Activated CD8-positive, alpha-beta memory T cell treated with anti-CD3 and anti-CD28 coated beads for 24 hours (primary cell): ENCODE measurements at places on chromosomes 1 and 21.
A peak's percentile ranks its signal among the peaks of the same experiment; 100 is the strongest.

DNA sequence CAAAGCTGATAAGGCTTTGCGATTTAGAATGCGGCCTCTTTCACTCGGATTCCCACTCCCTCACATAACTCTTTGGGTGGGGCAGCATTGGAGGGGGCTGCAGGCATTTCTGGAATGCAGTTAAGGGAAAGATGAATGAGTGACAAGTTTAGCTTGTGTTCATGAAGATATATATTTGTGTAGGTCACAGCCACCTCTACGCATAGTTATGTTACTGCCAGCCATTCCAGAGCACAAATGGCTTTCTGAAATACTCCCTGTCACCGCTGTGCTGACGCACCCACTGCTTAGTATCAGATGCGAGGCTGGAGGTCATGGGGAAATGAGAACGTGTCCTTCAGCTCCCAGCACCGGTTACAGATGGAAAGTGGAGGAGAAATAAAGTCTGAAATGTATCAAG, 54.1 kb upstream of the ATP1A1 start:
- no peak for DNase-seq

GRCh38 chr1:227042292-227042691, 102.2 kb downstream of the COQ8A start:
- no peak for DNase-seq

- DNase-seq, result no peak
Observed at GRCh38 chr1:31567956-31568570, 8.3 kb upstream of the TINAGL1 start.

DNA sequence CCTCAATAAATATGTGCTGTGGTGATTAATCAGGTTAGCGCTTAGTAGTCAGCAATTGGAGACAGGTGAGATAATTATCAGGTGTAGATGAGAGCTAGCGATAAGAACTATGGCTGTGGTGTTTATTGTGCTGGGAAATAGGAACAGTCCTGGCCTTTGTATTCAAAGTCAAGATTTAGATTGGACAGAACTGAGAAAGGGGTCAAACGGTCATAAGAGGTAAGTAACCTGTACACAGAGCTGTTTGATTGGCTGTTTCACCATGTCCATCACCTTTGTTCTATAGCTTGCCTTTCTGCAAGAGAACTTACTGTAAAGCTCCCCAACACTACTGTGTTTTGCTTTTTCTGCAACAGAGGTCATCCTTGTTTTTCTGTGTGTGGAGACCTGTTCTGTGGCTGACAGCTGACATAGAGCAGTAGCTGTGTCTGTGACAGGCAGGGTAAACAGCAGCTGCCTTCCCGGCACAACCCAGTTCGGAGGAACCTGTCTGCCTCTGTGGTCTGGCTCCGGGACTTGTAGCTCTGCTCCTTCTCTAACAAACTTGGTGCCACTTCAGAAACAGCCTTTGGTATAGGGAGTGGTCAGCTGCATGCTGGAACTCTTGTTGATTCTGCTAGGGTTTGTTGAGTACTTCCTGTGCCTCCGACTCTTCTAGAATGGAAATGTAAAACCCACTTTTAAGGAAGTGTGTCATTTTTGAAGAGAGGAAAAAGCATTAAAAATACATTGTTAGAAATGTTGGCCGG, 21.1 kb upstream of the CDC42 start:
- DNase-seq, result no peak

GRCh38 chr1:21550097-21550496, 40.9 kb downstream of the ALPL start:
- DNase-seq, result no peak

DNA sequence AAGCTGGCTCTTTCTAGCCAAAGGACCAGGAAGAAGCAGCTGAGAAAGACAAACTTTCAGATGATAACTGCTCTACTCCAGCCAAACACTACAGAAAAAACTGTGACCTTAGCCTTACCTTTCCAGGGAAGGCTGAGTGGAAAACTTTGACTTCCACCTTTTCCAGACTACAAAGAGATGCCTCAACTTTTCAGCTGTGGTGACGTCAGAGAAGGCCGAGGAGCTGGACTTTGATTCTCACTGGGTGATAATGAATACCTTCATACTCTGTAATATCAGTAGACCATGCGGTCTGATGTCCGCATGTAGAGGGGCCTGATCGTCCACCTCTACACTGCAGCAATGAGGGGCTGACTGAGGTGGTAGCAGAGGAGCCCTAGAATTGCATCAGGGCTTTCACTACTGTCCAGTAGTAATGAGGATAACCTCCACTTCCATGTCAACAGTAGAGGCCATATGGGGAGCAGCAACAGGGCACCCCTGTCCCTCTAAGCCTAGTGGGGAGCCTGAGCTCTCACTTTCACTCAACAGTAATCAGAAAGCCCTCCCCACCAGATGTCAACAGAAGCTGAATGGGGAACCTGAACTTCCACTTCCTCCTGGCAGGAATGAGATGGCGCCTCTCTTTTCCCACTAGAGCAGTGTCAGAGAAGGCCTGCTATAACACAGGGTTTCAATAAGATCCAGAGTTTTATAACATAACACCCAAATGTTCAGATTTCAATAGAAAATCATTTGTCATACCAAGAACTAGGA, 28.4 kb upstream of the PADI1 start:
- DNase-seq, result no peak

GRCh38 chr1:76083189-76083588, 8.6 kb downstream of the ST6GALNAC3 start:
- DNase-seq, result no peak

- DNase-seq, result no peak
Observed at GRCh38 chr21:46504666-46505065, 46.0 kb downstream of the DIP2A start.

- DNase-seq, result no peak
Observed at GRCh38 chr1:214715126-214715525, 112.1 kb downstream of the CENPF start.

DNA sequence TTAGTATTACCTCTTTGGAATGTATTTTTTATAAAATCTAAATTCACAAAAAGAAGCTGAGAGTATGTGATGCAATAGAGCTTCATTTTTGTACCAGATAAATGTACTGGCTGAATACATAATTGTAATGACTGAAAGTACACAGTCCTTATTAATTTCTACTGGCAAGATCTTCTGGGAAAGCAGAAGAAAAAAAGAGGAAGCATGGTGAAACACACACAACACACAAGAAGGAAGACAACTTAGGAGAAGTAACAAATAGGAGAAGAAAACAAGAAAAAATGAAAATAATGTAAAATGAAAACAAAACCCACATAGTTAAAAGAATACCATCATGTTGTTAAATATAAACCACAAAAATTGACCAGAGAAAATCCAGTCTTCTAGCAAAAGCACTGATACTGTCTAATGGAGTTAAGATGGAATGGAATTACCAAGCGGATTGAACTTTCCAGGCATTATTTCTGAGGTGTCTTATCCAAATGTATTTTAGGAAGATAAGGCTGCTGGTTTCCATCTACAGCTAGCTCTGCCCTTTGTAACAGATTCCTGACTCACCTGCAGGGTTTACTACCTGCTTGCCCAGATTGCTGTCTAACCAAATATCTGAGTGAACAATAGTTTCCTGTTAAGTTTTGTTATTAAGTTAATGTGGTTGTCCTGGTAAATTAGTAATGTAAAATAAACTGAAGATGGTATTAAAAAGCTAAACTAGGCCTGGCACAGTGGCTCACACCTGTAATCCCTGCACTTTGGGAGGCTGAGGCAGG, 4.5 kb upstream of the COP1 start:
- DNase-seq, result no peak

DNA sequence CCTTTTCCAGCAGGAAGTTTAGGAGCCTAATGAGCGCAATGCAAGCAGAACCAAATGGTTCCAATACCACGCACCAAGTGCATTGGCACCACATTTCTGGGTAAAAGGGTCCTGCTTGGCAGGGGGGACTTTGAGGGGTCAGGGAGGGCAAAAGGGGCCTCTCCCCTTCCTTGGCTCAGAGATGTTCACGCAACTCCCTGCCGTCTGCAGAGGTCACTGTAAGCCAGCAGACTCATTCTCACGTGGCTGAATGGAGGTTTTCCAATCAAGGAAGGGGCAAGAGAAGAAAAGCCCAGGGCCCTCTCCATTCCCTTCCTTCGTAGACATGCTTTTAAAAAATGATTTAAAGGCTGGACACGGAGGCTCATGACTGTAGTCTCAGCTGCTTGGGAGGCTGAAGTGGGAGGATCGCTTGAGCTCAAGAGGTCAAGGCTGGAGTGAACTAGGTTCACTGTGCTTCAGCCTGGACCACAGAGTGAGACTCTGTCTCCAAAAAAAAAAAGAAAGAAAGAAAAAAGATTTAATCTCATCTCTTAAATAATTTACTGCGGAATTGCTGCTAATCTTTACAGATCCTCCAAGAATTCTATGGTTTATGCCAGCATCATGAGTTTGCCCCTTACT, 80.3 kb downstream of the RUNX3 start:
- peak; percentile 68 for DNase-seq

DNA sequence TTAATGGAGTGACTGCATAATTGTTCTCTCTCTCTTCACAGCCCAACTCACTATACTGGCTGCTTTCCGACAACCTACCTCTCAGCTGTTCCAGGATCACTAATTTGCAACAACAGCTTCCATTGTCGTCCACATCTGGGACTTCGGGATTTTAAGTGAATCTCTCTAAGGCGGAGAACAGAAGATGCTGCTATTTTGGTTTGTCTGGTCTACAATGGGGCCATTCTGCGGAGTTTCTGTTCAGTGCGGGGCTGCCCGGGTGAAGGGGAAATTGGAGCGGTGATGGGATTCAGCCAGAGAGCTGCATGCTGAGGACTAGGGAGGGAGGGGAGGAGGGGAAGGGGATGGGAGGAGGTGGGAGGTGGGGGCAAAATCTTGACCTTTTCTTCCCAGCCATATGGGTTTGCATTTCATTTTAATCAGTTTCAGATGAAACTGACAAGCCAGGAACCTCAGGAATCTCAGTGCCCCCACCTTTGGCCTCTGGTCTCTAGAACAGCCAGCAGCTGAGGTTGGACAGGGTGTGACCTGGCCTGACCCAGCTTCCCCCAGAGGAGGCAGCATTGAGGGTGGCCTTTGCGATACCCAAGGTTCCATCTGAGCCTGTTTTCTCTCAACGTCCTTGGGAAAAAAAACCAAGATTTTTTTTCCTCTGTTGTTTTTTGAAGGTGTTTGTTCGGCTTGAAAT, 6.9 kb upstream of the SRP9 start:
- DNase-seq, result no peak

DNA sequence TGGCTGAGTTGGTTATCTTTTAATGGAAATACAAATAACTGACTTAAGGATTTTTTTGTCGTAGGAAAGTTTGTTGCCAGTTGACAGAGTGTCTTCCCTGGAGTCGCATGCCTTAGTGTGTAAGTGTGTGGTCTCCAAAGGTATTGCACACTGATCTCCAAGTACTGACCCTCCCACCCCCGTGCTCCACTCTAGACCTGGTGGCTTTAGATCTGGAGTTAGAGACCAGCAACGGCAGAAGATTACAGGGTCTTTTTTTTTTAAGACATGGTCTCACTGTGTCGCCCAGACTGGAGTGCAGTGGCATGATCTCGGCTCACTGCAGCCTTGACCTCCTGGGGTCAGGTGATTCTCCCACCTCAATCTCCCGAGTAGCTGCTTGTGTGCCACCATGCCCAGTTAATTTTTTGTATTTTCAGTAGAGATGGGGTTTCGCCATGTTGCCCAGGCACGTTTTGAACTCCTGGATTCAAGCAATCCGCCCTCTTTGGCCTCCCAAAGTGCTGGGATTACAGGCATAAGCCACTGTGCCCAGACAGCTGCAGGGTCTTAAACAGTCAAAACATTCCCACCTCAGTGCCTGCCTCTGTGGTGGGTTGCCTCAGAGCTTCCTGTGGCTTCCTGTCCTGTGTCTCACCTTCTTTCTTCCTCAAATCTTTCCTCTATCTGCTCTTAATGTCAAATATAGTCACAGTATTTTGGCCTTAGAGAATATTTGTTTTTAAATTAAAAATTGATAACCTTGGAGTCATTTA, 6.9 kb downstream of the TRAPPC10 start:
- DNase-seq, result no peak

GRCh38 chr1:1974834-1975233, 28.8 kb downstream of the CFAP74 start:
- no peak for DNase-seq

- no peak for DNase-seq
Observed at GRCh38 chr1:72851597-72851996, 569.3 kb upstream of the NEGR1 start.

DNA sequence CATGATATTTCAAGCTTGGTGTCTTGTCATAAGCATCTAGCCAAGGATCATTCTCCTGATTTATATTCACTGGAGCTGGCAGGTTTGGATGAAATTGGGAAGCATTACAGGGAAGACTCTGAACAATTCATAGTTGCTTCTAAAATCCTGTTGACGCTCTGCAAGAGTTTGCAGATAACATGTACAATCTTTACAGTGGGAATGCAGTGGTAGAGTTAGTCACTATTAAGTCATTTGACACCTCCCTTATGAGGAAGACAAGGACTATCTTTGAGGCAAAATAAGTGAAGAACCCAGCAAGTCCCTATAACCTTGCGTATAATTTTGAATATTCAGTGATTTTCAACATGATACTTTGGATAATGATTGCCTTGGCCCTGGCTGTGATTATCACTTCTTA, 45.3 kb upstream of the CRB1 start:
- DNase-seq, result no peak

GRCh38 chr1:211468595-211468994, 23.4 kb downstream of the RD3 start:
- DNase-seq, result no peak

GRCh38 chr1:197675583-197676208, 99.6 kb downstream of the DENND1B start:
- DNase-seq, result no peak

DNA sequence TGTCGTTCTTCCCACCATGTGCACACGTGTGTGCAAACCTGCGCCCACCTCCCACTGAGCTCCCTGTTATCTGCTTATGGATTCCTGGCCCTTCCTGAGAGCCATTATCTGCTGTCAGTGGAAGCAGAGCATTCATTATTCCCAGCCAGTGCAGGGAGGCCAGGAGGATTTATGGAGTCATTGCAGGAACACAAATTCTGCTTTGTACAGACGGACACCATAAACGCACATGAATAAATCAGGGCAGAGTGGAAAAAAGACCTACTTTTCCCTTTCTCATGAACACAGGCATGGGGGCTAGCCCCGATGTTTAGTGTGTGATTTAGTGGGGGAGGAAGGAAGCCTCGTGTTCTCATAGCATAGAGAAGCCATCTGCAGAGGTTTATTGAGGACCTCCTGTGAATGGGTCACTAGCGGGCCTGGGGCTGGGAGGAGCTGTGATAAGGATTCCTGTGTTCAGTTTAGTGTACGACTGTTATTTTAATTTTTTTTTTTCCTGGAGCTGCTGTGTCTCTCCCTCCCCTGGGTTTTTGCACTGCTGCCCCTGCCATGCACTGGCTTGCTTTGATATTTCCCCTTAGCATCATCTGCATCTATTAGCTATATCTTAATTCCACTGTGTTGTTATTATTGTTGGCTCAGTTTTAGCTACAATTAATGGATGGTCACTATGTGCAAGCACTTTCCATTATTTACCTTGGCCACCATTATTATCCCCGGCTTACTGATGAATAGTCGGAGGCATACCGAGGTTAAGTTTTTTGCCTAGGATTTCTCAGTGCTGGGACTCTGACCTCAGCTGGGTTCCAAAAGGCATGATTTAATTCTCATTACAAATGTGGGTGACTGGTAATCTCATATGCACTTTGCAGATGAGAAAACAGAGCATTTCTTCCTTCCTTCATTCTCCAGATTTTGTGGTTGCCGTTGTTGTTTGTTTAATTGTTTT, 33.0 kb downstream of the HUNK start:
- peak; percentile 5 for DNase-seq
